NCI-H226 (cell line): ENCODE measurements at places on chromosomes 1 and 21.

DNA sequence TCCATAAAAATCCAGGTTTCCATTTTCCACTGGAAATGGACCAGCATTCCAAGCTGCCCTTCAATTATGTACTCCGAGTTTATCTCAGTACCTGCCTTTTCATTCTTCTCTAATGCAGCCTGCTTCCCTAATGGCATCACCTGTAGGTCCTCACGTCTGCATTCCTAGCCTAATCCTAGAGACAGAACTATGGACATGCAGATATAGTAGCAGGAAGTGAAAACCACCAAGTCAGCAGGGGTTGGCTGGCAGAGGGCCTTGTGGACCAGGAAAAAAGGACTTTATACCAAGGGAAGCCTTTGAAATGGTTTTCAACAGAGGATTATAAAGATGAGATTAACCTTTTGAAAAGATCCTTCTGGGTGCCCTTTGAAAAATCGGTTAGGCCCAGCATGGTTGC lies 135.7 kb upstream of the L1TD1 start:
- DNase-seq: no peak

DNA sequence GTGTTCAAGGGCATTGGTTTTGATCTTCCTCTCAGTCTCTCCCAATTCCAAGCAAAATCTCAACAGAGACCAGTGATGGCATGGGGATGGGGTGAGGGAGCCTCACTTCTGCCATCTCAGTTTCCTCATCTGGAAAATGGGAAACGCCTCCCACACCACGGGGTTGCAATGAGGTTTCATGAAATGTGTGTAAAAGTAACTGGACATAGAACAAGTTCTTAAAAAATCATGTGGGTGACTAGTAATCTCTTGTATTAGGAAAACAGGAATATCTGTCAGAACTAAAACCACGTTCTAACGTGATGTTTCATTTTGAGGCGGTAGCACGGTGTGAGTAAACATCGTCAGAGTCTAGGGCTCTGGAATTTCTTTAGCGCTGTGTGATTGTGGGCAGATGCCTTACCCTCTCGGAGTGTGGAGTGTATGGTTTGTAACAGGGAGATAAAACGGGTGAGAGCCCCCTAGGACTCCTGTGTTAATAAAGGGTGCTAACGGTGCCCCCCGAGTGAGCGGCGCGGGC lies 55.5 kb upstream of the DNAJC6 start:
- peak; percentile 55 for DNase-seq

DNA sequence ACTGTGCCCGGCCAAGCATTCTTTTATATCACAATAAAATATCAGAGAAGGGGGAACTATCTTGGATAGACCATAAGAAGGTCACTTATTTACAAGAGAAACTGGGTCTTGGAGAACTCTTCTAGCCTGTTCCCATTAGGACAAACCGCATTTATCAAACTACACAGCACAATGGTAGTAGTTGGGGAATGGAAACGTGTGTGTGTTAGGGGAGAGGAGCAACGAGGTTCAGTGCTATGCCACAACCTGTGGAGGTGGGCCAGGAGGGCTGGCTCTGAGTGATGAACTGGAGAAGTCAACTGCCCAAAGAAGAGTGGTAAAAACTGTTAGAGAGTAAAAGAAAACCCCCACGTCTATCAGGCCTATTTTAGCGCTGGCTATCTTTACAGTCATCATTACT lies 1.6 kb downstream of the DONSON start:
- no peak for DNase-seq

DNA sequence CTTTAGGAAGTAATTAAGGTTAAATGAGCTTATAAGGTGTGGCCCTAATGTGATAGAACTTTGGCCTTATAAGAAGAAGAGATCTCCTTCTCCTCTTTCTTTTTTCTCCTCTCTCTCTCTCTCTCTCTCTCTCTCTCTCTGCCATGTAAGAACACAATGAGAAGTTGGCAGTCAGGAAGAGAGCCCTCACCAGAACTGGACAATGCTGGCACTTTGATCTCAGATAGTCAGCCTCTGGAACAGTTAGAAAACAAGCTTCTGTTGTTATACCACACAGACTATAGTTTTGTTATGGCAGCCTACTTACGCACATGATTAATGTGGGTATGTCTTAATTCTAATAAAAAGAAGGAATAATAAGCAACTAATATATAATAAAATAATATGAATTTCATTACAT lies 444.2 kb upstream of the LRRC7 start:
- no peak for DNase-seq

GRCh38 chr1:192998536-192998935 lies 60.6 kb downstream of the UCHL5 start:
- DNase-seq: no peak

DNA sequence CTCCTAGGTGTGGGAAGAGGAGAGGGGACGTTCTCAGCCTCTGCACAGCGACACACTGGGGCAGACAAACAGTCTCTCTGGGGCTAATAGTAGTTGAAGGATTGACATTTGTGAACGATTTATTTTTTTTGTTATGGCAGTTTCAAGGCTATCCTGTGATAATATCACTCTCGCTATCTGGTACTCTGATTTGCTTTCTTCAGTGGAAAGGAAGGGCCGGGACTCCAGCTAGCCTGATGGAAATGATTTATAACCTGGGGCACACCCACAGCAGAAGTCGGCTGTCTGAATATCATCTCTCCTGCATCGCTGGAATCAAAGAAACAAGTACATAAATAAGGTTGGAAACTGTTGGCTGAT lies 122.7 kb downstream of the KCNN3 start:
- no peak for DNase-seq

DNA sequence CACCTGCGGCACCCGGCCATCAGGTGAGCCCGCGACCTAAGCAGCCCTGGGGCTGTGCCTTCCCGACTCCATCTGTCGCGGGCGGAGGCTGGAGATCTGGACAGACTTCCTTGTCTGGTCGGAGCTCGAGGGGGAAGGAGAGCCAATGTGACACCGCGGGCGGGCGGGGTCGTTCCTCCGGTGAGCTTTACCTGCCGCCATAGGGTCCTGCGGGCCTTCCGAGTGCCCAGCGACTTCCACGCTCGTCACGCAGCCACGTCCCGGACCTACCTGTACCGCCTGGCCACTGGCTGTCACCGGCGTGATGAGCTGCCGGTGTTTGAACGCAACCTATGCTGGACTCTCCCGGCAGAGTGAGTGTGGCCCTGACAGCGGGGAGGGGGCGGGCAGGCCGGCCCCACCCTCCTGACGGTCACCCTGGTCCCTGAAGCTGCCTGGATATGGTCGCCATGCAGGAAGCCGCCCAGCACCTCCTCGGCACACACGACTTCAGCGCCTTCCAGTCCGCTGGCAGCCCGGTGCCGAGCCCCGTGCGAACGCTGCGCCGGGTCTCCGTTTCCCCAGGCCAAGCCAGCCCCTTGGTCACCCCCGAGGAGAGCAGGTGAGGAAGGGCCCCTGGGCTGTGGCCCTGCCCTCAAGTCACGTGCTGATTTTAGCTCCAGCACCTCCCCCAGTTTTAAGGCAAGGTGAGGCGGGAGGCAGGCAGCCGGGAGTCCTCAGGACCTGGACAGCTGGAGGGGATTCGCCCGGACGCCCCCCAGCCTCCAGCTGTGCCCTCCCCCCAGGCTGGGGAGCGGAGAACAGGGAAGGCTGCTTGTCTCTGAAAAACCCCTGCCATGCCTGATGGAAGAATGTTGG lies 1.1 kb downstream of the PUSL1 start:
- no peak for DNase-seq

DNA sequence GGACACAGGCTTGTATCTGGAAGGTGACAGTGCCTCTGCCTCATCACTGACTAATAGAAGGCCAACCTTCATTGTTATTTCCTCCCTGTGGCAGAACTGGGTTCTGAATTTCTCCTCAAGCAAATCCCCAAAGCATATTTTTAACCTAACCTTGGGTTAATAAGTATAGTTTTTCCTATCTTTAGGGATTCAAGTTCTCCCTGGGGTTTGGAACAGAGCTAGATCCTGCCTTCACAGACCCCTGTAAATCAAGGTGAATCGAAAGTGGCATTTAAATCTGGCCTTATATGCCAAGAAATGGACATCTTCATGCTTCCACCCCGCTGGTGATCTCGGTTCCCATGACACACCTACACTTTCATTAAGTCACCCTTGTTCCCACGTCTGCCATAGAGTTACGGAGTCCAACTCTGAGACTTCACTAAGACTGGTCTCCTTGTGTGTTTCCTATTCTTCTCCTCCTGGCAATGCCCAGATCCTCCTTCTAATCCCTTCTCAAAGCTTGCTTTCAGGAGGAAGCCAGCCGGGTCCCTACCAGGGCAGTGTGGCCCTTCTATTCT lies 4.3 kb upstream of the CHI3L2 start:
- DNase-seq: no peak

DNA sequence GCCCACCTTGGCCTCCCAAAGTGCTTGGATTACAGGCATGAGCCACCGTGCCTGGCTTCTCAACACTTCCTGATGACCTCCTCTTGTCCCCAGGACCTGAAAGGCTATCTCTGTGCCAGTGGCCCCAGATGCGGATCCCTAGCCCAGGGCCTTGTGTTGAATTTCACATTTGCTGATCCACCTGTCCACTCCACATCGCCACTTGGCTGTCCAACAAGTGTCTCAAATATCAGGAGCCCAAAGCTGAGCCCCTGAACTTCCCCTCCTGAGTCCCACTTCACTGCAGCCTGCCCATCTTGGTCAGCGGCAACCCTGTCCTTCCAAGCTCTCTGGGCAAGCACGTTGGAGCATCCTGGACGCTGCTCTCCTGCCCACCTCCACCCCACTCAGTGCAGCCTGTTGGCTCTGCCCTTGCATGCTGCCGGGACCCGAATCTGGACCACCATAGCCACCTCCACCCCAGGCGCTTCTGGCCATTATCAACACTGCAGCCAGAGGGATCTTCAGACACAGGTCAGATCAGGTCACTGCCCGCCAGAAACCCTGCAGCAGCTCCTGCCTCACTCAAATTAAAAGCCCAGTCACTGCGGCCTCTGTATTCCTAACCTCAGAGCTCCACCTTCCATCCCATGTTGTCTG lies 352.5 kb upstream of the VAMP3 start:
- DNase-seq: no peak

DNA sequence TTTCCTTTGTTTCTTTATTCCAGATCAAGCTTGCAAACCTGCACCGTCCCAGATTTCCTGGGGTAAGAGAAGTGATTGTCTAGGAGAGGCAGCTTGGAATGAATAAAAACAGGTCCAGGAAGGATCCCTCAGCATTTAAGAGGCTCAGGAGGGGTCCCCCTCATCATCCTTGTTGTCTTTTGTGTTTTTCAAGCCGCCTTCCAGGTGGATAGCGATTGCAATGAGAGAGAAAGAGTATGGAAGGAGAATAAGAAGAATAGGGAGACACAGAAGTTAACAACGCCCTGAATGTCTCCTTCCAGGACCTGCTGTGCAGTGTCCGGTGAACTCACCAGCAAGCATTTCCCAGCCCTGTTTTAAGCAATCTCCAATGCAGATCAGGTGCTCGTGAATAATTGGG lies 8.5 kb downstream of the ERG start:
- no peak for DNase-seq

GRCh38 chr1:10911490-10912166 lies 100.8 kb upstream of the TARDBP start:
- no peak for DNase-seq

DNA sequence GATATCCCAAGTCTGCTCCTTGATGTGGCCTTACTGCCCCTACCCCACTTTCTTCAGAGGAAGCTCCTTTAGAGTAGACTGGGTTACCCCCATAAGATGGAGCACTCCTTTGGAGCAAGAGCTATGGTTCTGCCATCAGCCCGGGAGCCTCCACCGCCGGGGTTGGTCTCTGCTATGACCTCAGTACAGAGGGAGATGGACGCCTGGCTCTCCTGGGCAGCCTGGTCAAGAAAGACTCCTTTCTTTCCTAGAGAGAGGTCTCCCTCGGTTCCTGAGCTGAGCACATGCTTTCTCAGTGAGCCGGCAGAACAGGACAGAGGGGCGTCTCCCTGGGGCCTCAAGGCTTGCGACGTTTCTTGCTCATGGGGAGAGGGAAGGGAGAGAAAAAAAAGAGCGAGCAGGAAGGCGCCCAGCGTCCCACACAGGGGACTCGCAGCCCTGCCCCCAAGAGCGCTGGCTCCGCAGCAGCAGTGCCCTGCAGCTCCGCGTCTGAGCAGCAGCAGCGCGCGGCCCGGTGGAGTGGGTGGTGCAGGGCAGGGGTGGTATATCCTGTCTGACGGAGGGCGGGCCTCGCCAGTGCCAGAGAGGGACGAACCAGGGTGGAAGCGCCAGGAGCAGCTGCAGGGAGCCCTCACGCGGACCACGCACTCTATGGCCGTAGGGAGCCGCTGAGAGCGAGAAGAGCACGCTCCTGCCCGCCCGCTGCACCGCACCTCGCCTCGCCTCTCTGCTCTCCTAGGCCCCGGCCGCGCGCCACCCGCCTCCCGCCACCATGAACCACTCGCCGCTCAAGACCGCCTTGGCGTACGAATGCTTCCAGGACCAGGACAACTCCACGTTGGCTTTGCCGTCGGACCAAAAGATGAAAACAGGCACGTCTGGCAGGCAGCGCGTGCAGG lies at the start of gene PKP1:
Gene PKP1 (plus strand): TSS at position 576 of the 899 bp plus-strand sequence. CDS start 197 bp downstream, at position 773.
- DNase-seq: no peak

DNA sequence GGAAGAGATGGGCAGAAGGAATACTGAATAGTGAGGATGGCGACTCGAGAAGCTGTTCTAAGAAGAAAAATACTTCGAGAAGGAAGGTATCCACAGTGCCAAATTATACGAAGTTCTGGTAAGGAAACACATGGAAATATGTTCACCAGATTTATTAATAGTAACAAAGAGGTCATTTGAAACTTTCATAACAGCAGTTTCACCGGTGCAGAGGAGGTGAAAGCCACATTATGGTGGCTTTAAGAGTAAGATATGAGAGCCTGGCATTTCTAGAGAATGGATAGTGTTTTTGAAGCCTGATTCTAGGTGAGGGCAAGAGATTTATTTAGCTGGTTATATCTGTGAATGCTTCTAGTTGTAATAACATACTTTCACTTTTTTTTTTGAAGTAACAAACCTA lies 56.2 kb downstream of the DPYD start:
- DNase-seq: no peak

DNA sequence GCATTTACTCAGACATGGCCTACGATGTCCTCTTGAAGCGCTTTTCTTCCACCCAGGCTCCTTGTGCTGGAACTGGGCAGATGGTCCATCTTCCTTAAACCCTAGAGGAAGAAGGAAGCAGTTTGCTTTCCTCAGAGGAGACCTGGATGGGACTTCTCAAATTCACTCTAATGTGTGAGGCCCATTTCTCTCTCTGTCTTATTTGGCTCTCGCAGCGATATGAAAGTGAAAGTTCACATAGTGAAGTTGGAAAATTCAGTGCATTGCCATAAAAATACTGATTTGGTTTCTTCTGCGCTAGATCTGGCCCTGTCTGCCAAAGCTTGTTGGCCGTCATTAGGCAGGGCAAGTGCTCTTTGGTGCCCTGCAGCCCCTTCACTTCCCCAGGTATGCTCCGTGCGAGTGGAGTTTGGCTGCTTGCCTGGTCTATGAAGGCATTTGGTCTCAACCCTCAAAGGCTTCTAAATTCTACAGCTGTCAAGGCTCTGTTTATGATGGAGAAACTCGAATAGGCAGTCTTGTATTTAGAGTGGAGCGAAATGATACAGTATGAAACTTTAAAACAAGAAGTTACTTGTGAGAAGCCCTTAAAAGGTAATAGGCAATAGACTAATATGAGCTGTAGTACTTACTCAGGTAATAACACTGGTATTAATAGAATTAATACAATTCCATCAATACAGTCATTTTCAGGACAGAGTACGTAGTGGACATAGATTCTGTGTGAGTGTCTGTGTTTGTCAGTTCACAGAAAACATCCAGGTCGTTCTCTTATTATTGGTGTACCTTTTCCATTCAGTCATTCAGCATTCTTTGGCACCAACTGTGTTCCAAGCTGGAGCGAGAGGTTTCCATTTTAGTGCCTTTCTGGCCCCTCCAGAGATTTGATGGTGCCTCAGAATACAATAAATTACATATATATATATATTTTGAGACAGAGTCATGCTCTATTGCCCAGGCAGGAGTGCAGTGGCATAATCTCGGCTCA lies 20.5 kb downstream of the SZRD1 start:
- DNase-seq: peak; percentile 36

- DNase-seq: peak; percentile 49
Observed at GRCh38 chr1:32538887-32539583, at the start of gene ZBTB8A. TSS of gene ZBTB8A (plus strand) at chr1:32539427. CDS start at chr1:32592932, 53,505 bp downstream.
